BJ (cell line): ENCODE measurements at places on chromosomes 6 and 20.

GRCh38 chr6:49543087-49543858 lies 7.2 kb upstream of the C6orf141 start:
- no peak for DNase-seq

DNA sequence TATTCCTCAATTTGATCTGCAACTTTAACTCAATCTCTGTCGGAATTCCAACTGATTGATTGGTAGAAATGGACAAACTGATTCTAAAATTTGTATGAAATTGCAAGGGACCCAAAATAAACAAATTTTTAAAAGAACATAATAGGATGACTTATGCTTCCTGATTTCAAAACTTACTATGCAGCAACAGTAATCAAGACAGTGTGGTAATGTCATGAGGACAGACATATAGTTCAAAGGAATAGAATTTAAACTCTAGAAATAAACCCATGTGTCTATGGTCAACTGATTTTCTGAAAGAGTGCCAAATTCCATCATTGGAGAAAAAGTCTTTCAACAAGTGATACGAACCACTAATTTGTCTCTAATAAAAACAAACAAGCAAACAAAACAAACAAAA lies 1320.1 kb upstream of the GJE1 start:
- DNase-seq: no peak

DNA sequence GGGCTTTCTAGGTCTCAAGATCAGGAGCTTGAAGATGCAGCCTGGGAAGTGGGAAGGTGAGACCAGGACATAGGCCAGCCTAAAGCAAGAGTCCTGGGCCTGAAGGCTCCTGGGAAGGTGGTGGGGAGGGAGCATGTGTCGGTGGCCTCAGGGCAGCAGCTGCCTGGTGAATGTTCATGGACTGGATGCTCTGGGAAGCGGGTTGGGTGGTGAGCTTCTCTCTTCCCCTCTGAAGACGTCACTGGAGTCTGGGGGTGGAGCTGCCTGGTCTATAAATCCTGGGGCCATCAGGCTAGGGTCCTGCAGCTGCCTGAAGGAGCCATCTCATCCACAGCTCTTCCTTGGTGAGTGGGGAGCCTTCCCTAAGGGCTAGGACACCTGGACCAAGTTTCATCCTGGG lies at the start of gene GNRH2:
GNRH2 (plus strand) TSS at position 301 of the 400 bp plus-strand sequence. CDS start 793 bp downstream, outside the sequence.
- DNase-seq: no peak

GRCh38 chr6:147077251-147077650 lies 127.0 kb upstream of the STXBP5 start:
- DNase-seq: no peak

- DNase-seq: peak; percentile 67
Measured at GRCh38 chr6:134138226-134138975, 86.0 kb upstream of the SLC2A12 start.

GRCh38 chr6:111747396-111747795 lies 125.9 kb downstream of the FYN start:
- DNase-seq: no peak

- no peak for DNase-seq
Measured at GRCh38 chr20:47927944-47928343, 142.7 kb upstream of the SULF2 start.

- DNase-seq: no peak
Measured at GRCh38 chr6:45433533-45434380, 56.0 kb upstream of the SUPT3H start.

DNA sequence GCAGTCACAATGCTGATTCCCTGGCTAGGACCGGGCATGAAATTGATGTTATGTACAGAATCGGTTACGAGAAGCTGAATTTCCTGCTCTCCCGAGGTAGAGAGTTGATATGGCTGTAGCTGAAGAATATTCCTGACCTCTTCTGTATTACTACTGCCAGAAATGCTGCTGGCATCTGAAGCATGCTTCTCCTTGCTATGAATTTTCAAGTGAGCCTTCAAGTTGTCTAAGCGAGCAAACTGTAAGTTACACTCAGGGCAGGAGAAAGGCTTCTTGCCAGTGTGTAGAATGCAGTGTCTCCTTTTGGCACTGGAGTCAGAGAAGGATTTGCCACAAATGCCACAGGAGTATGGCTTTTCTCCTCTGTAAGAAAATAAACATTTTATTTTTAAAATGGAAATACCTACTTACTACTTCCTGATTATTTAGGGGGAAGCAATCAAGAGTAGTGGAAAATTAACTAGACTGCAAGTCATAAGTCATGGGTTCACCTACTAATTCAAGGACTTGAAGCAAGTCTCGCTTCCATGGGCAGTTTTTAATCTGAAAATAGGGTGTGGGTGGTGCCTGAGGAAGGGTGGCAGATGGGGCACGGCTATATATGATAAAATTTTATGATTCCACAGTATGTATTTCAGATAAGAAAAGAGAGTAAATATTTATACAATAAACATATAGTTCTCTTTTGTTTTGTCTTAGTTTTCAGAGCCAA lies 10.8 kb upstream of the MICAL1 start:
- no peak for DNase-seq

GRCh38 chr6:159125951-159126352 lies 43.2 kb upstream of the FNDC1 start:
- no peak for DNase-seq

GRCh38 chr6:168678588-168678987 lies 237.6 kb downstream of the SMOC2 start:
- DNase-seq: no peak

DNA sequence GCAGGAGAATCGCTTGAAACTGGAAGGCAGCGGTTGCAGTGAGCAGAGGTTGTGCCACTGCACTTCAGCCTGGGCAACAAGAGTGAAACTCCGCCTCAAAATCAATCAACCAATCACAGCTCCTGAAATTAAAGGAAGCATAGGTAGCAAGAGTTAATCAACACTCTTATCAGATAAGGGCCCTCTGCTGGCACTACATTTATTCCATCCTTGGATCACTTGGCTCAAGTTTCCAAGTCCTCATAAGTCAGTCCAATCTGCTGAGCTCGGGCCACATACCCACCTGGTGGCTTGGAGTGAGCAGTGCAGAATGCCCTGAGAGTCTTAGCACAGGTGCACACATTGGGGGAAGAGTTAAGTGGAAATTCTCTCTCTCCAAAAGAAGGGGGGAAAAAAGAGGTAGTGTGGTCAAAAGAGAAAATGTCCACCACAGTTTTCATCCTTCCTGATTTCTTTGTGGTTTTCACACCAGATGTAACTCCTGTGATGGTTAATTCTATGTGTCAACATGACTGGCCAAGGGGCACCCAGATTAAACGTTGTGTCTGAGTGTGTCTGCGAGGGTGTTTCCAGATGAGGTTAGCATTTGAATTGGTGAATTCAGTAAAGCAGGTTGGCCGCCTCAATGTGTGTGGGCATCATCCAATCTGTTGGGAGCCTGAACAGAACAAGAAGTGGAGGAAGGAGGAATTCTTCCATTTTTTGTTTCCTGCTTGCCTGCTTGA lies 14.2 kb upstream of the FAM8A1 start:
- DNase-seq: no peak

GRCh38 chr6:52074716-52075115 lies 12.7 kb downstream of the PKHD1 start:
- no peak for DNase-seq

DNA sequence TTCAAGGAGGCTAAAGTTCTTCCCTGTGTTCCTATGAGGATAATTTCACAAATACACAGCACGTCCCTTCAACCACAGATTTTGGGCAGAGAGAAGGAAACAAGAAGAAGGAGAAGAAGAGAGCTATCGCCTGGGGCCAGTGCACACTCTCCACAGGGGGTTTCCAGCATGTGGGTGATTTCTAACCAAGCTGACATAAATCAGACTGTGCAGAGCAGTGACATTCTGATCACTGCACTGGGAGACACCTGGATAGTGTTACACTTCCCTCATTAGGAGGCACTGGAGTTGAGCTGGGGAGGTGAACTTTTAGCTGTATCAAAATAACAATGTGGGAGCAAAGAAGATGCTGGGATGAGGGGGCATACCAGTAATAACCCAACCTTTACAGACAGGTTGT lies 71.8 kb upstream of the CENPW start:
- no peak for DNase-seq

DNA sequence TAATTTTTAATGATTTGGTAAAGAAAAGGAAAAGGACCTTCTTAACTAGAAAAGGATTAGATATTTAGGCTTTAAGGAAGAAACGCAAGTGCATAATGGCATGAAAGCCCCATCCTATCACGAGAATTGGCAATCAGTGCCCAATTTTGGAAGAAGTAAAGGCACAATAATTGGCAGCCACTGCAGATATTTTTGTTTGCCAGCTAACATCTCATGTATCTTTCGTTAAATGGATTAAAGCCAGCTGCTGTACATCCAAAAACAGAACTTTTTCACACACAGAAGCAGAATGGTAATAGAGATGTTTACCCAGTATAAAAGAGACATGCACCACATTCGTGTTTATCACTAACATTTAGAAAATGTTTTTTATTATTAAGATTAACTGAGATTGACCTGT lies 180.3 kb downstream of the C6orf118 start:
- DNase-seq: no peak

DNA sequence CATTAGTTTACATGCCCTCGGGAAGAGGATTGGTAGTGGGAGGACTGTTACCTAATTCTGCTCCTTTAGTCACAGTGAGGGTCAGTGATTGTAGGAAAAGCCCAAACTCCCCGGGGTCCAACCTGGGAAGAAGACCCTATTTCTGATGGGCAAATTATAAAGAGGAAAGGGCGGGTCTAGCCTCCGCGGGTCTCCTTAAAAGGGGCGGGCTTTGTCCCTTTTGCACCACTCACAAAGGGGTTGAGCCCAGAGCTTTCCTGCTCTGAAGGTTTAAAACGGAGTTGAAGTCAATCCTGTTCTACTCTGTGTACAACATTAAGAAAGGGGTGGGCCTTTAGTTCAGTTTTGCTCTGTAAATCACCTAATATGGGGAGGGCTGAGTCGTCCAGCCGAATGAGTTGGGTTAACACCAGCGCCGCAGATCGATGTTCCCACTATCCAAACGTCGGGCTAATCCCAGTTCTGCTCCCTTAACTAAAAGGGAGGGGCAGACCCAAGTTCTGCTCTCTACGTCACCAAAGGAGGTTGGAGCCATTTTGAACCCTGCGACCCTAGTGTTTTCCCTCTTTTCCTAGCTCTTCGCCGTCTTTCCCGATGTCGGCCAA lies 920 bp upstream of the RNF5 start:
- no peak for DNase-seq

DNA sequence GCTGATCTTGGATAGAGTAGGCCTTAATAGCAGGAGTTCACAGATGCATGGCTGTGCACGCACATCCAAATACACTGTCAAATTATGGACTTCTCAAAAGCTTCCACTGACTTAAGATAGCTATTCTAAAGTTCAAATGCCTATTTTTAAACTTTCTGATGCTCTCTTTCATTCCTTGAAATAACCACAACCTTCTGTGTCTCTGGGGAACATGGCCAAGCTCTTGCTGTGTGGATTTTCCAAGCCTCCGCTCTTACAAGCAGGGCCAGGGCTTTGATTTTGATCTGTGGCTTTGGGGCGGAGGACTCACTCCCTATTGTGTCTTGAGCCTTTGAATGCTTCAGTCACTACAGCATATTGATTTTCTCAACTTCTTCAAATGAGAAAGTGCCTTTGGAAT lies 35.7 kb upstream of the SNRPB2 start:
- DNase-seq: no peak

DNA sequence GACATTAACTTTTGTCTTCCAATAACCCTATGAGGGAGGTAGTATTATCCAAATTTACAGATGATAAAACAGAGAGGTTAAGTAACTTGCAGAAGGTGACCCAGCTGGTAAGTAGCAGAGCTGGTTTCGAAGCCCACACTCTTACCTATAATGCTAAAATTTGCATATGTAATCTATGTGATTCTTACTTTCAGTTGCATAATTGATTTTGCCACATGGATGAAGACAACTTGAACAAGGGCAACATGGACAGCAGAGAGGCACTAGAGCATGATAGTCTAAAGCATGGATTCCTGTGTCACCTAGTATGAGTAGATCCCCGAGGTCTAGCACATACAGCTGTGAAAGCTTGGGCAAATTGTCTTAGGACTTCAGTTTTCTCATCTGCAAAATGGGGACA lies 117.6 kb upstream of the DTNBP1 start:
- no peak for DNase-seq

- no peak for DNase-seq
Measured at GRCh38 chr6:160331204-160331603, 17.0 kb upstream of the SLC22A3 start.

- no peak for DNase-seq
Measured at GRCh38 chr20:57581202-57582028, 20.5 kb downstream of the PCK1 start.

DNA sequence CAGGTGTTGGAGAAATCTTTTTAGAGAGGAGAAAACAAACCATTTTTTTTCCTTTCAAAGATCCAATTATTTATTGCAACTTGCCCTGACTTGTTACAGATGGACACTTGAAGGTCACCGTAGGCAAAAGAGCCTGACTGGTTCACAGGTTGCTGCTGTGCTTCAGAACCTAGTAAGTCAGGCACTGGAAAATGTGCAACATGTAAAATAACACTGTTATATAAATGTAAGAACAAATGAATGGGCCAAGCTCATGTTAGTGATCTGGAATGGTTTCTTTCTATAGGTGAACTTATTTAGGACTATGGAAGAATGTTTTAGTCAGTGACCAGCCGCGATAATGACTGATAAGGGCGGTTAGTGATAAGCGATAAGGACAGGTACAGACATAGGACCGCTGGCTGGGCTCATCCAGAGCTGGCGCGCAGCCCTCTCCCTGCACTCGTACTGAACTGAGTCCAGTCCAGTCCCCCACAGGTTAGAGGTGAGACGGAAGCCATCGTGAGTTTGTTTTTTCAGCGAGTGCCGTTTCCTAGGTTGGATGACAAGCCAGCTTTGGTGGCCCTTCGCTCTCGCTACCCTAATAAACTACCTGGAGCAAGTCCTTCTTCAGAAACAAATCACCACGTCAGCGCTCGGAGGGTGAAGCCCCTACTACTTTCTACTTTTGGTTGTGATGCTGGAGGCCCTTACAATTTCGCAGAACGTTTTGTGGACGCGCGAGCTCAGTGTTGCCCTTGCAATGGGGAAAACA lies 94.4 kb upstream of the PRDM1 start:
- no peak for DNase-seq

- DNase-seq: no peak
Measured at GRCh38 chr6:24415753-24416152, 13.0 kb downstream of the MRS2 start.

GRCh38 chr6:24936641-24937317 lies 1.0 kb upstream of the RIPOR2 start:
- no peak for DNase-seq

- DNase-seq: no peak
Measured at GRCh38 chr6:37536491-37537190, 36.9 kb upstream of the CCDC167 start.

DNA sequence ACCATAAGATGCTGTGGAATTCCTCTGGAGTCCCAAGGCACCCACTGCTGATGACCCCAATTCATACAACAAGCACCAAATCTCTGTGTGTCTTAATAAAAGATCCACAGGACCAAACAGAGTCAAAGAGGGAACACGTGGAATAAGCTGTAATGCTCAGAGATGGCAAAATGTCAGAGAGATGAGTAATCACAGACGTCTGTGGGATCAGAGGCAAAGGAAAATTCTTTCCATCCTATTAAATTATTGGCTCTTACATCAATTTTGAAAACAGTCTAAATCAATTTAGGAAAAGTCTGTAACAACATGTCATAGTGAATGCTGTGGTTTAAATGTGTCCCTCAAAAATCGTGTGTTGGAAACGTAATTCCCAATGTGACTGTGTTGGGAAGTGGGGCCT lies 17.5 kb upstream of the SAMD3 start:
- peak; percentile 51 for DNase-seq
